Left forelimb (tissue), 1 donor: ENCODE measurements at places on chromosomes 3 and 15.

GRCh38 chr15:79858469-79858868, 38.3 kb downstream of the MTHFS start:
- DNase-seq, result no peak

GRCh38 chr3:78529601-78530000, 1238.2 kb downstream of the ROBO1 start:
- DNase-seq, result no peak

- no peak for DNase-seq
Observed at GRCh38 chr15:83582381-83582780, 71.5 kb upstream of the ADAMTSL3 start.

DNA sequence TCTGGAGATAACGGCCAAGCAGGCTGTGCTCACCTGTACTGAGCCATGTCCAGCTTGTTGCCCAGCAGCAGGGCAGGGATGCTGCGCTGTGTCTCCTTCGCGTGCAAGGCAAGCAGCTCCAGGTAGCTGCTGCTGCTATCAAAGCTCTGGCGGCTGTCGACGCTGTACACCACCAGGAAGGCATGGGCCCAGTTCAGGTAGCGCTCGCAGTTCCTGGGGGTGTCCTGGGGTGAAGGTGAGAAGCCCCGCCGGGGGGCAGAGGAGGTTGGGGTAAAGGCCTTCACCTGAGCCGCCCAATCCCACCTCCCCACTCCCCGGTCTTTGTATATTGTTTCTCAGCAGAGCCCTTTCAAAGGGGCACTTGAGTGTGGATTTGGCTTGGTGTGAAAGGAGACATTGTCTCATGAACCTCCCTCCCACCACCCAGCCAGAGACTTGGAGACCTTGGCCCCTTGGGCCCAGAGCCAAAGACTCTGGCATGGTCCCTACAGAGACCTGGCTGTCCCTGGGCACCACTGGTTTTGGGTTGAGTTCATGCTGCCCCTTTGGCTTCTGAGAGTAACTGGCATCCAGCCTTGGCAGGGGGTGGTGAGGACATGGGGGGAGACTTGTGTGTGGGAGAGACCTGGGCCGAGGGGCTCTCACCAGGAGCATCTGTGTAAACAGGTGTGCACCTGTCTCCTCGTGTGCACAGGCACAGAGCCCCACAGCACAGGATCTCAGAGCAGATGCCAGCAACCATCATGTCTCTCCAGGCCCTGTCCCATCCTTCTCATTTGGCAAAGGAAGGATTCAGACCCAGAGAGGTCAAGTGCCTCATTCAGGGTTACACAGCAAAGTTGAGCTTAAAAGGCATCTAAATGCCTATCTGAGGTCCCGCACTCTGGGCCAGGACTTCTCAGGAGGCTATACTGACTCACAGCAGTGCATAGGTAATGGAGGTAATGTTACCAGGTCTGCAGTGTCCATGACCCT, 9.1 kb downstream of the RASL12 start:
- no peak for DNase-seq

DNA sequence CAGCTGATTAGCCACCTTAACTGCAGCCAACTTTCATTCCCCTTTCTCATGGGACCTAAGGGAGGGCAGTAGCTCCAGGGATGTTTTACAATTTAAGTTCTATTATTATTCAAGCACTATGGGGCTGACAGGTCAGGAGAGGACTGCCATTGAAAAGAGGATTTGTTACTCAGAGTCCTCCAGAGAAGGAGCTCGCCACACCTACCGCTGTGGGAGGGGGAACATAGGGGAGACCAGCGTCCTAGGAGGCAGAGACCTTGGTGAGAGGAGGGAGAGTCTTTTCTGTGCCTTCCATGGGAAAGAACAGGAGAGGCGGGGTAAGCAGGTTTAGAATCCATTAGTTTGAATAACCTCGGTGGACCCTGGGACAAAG, 14.4 kb downstream of the ATP10A start:
- no peak for DNase-seq
